ENCODE measurements at places on chromosomes 11 and 22.
A peak's percentile ranks its signal among the peaks of the same experiment; 100 is the strongest.

DNA sequence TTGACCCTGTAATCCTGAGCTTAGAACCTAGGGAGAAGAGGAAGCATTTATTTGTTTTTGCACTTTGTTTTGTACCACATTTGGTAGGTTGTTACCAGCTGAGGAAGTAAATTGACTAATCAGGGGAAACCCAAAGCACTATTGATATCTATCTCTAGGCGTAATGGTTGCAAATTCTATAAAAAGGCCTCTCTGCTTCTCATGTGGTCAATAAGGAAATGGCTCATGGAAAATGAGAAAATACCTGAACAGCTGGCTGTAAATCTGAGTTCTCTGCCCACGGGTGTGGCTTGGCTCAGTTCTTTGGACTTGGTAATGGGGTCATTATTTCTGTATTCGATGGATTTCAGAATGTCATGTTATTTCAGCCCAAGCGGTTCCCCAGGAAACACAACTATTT lies 42.4 kb downstream of the BARX2 start:
- no peak for DNase-seq

- peak; percentile 85 for DNase-seq
Measured at GRCh38 chr22:27397954-27398342, 403.6 kb downstream of the MN1 start.

GRCh38 chr11:93480756-93481155 lies 62.4 kb downstream of the SMCO4 start:
- no peak for DNase-seq

DNA sequence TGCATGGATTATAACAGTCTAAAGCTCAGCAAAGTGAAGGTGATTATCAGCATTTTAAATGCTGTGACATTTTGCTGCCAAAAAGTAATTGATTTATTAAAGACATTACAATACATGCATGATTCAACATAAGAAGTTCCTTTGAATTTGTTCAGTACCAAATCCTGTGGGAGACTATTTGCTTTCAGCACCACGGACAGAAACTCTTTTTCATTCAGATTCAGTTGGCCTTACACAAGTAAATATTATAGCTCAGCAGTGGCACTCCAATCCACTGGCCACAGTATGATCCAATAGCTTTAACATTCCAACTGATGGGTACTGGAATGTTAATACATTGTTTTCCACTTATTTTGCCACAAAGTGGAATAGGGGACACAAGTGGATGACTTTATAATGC lies 806.7 kb downstream of the NTM start:
- peak; percentile 57 for DNase-seq

GRCh38 chr11:66279092-66279734 lies 1.2 kb downstream of the CNIH2 start:
- no peak for DNase-seq

DNA sequence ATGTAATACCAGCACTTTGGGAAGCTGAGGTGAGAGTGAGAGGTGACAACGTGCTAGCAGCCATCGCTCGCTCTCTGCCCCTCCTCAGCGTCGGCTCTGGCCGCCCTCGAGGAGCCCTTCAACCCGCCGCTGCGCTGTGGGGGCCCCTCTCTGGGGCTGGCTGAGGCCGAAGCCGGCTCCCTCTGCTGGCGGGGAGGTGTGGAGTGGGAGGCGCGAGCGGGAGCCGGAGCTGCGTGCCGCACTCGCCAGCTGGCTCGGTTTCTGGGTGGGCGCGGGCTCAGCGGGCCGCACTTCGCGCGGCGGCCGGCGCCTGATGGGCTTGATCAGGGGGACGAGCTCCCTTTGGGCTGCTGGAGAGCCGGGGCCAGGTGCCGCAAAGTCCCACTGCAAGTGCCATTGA lies 98.9 kb upstream of the UBASH3B start:
- no peak for DNase-seq

DNA sequence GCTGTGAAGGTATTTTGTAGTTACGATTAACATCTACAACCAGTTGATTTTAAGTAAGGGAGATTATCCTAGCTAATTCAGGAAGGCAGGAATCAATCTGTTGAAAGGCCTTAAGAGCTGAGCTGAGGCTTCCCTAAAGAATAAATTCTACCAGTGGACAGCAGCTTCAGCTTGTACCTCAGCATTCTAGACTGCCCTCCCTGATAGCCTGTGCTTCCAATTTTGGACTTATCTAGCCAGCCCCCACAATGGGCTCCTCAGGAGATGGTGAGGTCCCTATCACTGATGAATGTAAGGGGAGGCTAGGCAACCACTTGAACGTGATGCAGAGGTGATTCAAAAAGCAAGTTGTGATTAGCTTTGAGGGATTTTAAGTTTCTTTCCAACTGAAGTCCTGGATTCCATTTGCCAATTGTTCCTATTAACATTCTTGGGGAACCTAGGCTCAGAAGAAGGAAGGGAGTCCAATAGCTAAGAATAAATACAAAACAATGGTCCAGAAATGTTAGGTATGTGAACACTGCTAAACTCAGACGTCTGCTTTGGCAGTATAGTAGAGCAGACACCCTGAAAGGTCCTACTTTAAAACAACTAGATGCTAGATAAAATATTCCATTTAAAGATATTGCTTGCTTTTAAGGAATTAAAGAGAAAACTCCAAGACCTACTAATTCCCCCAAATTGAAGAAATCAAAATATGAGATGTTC lies 404.3 kb upstream of the TENM4 start:
- DNase-seq = no peak

- DNase-seq = peak; percentile 17
Measured at GRCh38 chr11:2156416-2157182, 4.4 kb downstream of the INS start.

GRCh38 chr22:34851918-34852662 lies 213.9 kb upstream of the ISX start:
- DNase-seq = no peak

GRCh38 chr22:33707581-33707980 lies 212.7 kb downstream of the LARGE1 start:
- DNase-seq = no peak

DNA sequence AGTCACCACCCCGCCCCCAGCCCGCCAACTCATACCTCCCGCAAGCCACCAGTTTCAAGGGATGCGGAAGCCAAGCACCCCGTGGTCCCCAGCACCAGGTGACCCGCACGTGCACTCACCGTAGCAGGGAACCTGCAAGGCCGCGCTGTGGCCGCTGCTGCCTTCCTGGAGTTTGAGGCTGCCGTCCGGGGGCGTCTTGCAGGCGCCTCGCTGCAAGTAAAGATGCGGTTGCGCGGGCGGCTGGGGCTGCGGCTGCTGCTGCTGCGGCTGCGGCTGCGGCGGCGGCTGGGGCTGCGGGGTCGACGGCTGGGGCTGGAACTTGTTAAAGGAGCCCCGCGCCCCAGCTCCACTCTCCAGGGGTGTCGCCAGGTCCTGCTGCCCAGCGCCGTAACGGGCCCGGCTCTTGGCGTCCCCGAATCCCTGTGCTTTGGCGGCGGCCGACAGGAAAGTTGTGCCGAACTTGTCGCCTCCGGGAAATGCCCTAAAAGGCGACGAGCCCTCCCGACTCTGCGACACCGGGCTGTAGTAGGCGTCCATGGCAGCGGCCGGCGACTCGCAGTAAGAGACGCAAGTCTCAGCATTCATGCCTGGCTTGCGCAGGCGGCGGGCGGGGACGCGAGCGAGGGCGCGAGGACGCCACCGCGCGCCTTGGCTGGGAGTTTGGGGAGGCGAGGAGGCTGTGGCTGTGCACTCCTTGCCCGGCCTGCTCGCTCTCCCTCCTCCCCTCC lies at the start of gene ALX4:
ALX4 (minus strand) TSS at position 662 of the 728 bp plus-strand sequence; CDS start at position 585, 77 bp downstream.
- DNase-seq = peak; percentile 17

GRCh38 chr11:22786475-22786874 lies 43.1 kb downstream of the SVIP start:
- DNase-seq = no peak

Data from fibroblast of lung (primary cell).